Stimulated activated CD8-positive, alpha-beta memory T cell treated with anti-CD3 and anti-CD28 coated beads, Interleukin-15, amount 100 ng/mL, for 4 hours (primary cell): ENCODE measurements at places on chromosomes 16 and 17.

GRCh38 chr16:77937473-77938149 lies 84.7 kb upstream of the CLEC3A start:
- DNase-seq, result no peak

DNA sequence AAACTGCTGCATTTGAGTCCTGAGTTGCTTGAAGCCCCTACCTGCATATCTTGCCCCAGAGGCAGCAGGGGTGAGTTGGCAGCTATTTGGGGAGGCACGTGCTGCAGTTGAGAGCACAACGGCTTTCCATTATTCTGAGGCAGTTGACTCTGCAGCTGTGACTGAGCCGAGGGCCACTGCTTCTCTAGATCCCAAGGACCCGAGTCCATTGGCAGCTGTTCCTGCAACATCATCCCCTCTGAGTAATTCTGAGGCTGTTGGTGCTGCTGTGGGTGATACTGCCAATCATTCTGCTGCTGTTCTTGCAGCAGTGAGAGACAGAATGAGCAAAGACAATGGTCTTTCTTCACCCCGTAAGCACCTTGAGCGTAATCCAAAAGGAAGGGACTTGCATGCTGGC lies 12.7 kb downstream of the TERF2IP start:
- no peak for DNase-seq

- no peak for DNase-seq
Measured at GRCh38 chr16:71943887-71944286, 48.6 kb downstream of the IST1 start.

DNA sequence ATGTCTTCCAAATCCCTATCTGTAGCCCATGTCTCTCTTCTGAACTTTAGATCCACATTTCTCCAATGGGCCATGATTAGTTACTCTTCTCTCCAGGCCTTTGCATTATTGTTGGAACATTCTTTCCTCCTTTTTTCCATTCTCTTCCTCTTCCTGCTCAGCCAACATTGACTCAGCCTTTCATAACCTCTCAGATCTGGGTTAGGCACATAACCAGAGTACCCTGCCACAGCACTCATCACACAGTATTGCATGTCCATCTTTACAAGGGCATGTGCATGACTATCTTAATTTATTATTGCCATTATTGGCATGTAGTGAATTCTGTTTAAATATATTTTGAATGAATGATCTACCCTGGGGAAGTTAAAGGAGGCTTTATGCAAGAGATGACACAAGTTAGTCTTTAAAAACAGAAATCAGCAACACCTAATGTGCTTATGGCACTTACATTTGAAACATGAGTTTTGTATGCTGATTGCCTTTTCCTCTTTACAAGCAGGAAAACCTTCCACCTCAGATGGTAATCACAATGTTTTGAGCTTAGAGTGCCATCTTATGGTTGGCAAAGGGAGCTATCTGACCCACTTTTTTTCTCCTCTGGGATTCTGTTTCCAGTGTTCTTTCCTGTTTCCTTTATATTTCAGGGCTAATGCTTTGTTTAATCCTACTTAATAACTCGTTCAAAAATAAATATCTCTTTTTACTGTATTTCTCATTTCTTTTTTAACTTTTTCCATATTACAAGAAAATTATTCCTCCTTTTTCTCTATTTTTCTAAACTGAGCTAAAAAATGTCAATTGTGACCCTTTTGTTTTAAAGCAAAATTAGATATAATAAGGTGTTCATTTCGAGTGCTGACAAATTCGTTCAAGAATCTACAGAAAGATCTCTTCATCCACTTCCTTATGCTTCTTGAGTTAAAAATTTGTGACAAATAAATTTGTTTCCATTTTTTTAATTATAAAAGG lies 151.0 kb upstream of the RBL2 start:
- no peak for DNase-seq

- DNase-seq, result no peak
Measured at GRCh38 chr17:1379930-1380313, 20.1 kb downstream of the YWHAE start.

DNA sequence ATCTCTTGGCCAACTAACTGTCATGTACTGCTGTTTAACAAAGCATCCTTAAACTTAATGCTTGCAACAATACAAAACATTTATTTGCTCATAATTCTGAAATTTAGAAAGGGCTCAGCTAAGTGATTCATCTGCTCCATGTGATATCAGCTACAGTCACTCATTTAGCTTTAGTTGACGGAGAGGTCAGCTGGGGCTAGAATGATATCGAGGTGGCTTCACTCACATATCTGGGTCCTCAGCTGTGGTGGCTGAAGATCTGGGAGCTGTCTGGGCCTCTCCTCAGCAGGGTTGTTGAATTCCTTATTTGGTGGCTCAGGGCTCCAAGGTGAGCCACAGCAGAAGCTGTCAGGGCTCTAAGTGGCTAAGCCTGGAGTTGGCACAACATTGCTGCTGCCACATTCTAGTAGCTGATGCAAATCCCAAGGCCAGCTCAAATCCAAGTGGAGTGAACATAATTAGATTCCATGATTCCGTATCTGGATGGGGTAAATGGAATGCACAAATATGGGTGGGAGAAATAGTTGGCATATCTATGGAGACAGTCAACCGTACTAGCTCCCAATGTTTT lies 62.8 kb downstream of the HS3ST3A1 start:
- DNase-seq, result no peak

DNA sequence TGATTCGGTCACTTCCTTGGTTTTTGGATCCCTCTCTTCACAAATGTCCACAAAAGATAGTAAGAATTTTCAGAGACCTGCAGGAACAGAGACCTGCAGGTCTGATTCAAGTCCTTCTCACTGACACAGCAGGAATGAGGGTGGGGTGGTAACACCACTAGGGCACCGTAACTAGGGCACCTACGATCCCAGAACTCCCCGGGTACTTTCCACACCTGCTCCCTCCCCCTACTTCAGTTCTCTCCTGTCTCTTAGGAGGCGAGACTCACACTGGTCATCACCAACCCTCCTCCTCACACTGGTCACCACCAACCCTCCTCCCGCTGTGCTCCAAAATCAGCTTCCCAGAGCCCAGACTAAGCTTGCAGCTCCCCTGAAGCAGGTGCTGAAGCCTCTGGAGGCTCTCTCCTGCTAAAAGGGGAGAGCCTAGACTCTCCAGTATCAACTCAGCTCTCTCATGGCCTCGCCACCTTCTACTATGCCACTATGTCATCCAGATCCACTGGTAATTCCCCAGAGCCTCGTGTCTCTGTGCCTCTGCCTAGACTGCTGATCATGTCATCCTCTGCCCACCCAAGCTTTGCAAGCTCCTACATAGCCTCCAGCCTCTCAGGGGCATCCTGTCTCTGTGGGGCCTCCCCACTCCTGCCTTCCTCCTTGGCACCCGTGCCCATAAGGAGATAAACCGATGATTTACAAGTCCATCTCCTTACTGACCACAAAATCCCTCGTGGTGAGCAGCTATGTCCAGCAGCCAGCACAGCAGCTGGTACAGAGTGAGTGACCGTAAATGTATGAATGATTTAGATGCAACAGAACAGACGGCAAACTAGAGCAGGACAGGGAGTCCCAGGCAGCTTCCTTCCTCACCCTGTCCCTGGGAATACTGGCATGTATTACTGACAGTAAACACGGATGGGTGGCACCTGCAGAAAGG lies 63.4 kb upstream of the GSG1L start:
- DNase-seq, result no peak

- DNase-seq, result no peak
Measured at GRCh38 chr16:14302031-14302398, 230.9 kb downstream of the MRTFB start.

GRCh38 chr17:39735882-39736281 lies 1.9 kb upstream of the GRB7 start:
- no peak for DNase-seq

- DNase-seq, result no peak
Measured at GRCh38 chr17:19533036-19533717, 477 bp upstream of the SLC47A1 start.
